ENCODE measurements at places on chromosomes 6 and 20.

DNA sequence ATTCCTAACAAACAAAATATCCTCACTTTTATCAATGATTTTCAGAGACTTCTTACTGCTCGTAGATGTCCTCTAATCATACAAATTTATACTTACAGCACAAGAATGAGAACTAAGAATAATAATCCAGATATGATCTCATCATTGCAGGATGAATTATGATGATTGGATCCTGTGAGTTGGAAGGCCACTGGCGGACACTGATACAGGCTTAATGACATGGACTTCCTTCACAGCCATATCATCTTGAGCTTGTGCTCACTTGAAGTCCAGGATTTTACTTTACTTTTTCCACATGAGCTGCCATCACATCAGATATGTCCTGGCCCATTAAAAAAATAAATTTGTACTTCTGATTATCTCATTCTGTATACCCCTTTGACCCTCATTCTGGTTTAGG lies 94.3 kb downstream of the NKAIN2 start:
- DNase-seq: no peak

DNA sequence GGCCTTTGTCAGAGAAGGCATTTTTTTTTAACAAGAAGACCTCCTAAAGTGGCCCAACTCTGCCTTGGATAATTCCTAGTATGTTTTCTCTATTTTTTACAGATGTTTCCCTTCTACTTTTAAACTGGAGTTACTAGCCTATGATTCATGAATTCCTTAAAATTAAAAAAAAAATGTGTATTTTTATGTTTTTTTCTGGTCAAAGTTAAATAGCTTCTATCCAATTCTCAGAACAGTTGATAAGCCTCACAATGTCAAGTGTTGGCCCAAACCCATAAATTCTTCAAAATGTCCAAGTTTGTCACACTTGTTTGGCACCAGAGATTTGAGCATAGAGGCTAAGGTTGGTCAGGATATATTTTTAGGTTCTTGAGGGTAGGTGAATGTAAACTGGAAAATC lies 64.0 kb downstream of the JAG1 start:
- no peak for DNase-seq

- DNase-seq: peak; percentile 9
Measured at GRCh38 chr6:25136854-25137253, 142.3 kb upstream of the CARMIL1 start.

GRCh38 chr6:13242178-13242577 lies 86.2 kb downstream of the TBC1D7 start:
- DNase-seq: no peak

DNA sequence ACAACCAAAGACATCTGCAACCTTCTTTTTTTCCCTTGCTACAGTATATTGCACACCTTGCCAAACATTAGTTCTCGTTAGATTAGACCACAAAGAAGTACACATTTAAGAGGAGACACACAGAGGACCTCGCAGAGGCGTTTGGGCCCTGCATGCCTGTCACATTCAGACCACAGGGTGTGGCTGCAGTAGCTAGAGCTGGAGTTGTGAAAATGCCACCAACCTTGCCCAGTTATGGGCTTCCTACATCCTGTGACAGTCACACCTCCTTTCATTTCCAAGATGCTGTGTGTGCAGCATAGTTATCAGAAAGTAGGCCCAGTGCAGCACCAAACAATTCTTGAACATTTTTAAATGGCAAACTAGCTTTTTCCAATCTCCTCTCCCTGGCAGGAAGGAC lies 2.4 kb downstream of the SYNE1 start:
- DNase-seq: no peak

DNA sequence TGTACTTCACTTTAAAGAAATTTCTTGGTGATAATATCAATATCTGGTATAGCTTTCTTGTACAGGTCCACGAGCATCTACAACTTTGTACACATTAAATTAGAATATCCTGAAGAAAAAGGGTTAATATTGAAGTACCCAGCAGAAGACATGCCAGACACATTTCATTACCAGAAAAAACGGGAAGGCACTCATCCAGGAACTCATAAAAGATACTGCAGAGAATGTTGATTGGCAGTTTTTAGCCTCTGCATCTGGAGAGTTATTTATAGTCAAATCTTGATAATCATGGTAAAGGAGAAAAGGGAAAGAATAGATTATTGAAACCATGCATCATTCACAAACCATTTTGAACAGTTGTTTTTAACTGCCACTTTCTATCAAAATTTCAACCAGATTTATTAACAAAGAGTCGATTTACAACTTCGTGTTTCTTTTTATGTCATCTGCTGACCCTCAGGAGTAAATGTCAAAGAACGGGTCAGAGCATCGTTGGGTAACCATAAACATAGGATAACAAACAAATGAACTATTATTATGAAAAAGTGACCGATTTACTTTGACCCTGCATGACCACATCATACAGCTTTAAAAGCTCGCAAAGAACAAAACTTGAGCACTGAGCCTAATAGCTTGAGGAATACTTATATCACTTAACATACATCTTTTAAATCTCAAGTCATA lies 229.2 kb upstream of the SGK1 start:
- no peak for DNase-seq

DNA sequence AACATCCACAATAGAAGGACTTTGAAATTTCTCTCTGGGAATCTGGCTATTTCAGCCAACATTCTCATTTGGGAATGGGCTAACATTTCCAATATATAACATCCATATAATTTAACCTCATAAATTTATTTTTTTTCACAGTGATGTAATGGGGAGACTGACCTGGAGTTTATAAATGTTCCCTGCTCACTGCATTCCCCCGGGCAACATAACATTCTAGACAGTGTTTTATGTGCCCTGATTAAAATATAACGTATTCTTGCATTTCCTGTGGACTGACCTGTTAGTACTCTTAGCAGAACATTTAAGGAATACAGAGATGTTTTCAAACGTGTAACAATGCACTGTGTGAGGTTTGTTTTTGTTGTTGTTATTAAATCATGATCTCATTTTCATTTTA lies 20.9 kb downstream of the TSHZ2 start:
- DNase-seq: no peak

GRCh38 chr6:139801571-139802321 lies 427.3 kb upstream of the CITED2 start:
- peak; percentile 13 for DNase-seq

DNA sequence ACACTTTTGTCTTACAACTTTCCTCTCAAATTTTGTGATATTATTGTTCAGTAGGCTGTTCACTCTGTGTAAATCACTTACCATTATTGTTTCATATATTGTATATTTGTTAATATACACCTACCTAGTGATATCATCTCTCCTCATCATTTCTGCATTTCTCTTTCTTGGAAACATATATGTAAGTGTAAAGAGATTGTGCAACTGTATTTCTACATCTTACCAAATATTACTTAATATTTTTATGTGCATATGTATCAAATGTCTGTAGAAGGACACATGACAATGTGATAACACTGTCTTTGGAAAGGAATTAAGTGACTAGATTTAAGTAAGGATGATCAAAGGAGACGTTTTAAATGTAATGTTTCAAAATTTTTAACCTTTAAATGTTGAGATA lies 30.2 kb downstream of the ZNF322 start:
- peak; percentile 3 for DNase-seq

DNA sequence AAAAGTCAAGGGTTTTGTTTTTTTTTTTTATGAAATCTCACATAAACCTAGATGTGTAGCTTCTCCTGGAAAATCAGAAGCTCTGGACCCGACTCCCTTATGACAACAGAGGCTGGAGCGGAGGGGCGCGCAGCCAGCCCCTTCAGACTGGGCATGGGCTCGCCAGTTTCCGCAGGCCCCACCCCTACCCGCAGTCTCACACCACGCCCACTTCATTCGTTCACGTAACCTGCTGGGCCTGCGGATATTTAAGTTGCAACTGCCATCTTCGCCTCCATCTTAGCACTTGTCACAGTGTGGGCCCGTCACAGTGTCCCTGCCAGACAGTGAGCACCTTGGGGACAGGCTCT lies 111.7 kb upstream of the PTPN1 start:
- DNase-seq: no peak

DNA sequence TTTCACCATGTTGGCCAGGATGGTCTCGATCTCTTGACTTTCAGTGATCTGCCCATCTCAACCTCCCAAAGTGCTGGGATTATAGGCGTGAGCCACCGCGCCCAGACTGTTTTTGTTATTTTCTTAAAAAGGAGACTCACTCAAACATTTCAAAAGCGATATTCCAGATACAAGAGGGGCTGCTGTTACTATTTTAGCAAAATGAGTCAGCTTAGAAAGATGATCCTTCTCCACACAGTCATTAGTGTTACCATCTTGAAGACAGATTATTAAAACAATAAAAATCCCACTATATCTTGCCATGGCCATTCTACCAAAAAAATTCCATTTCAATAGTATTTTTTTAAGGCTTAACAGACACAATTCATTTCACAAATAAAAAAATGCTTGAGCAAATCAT lies 102.8 kb downstream of the PREP start:
- no peak for DNase-seq

GRCh38 chr6:76840865-76841264 lies 622.4 kb downstream of the HTR1B start:
- DNase-seq: no peak

DNA sequence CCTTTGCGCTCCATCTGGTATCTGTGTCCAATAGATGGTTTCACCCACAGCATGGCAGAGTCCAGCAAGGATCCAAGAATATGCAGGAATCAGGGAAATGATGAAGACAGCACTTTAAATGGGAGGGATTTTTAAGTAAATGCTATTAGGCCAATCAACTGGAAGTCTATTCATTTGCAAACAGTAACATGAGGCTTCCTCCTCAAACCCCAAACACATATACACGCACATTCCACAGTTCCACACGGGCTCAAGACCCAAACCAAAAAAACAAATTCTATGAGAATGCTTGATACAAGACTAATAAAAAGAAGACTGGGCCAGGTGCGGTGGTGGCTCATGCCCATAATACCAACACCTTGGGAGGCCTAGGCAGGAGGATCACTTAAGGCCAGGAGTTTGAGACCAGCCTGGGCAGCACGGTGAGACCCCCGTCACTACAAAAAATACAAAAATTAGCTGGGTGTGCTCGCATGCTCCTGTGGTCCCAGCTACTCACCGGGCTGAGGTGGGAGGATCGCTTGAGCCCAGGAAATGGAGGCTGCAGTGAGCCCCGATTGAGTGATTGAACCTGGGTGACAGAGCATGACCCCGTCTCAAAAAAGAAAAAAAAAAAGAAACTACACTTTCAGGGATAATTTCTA lies 21.9 kb upstream of the TFAP2C start:
- no peak for DNase-seq
